SK-N-SH (cell line): ENCODE measurements at places on chromosomes 1 and 21.
A peak's percentile ranks its signal among the peaks of the same experiment; 100 is the strongest.

DNA sequence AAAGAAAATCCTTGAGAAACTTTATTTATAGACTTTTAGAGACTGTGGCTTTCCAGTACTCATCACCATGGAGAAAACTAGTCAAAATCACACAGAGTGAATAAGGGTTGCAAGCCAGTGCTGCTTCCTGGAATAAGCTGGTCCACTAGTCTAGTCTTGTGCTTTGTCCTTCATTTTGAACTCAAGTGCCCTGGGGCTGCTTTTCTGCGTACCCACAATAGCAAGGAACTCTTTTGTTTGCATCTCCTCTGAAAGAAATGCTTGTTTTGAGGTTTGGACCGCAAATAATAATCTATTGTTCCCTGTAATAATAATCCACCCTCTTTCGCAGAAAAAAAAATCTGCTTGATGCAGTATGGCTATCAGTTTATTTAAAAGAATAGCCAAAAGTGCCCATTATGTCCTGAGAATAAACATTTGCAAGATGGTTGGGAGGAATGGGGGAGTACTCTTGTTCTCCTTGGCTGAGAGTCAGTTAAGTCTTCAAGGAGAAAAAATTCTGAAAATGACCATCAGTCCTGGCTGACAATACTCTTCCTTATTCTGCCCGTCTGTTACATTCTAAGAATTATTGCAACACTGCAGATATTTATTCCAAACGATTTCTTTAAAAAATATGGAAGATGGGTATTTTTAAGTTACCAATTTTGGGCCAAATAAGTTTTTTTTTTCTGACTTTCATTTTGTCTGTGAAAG is 41.9 kb downstream of the MPZL1 start:
- no peak for DNase-seq

DNA sequence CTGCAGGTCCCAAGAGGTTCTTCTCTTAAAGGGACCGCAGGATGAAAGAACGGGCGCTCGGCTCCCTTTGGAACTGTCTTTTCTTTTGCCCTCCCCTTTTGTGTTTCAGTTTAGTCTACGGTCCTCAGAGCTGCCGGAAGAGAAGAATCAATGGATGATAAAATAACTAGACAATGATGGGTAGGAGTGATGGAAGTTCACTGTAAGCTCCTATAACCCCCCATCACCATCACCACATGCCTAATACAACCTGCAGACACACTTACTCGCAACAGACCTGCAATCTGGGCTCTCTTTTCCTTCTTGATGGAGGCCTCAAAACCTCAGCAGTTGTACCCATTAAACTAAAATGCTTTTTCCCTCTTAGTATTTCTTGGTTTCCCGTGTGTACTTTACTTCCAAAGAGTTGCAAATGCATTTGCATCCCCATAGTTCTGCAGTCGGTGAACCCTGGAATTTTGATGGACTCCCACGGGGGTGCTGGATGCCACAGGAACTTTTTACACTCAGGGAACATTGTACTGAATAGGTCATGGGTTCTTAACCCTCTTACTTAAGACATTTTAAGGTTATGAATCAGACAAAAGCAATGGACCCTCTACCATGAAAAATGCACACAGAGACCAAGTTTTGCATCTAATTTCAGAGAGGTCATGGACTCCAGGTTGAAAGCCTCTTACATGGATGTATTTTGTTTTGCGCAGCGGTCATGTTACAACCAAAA is 633 bp upstream of the RFX5 start:
- DNase-seq, result no peak

DNA sequence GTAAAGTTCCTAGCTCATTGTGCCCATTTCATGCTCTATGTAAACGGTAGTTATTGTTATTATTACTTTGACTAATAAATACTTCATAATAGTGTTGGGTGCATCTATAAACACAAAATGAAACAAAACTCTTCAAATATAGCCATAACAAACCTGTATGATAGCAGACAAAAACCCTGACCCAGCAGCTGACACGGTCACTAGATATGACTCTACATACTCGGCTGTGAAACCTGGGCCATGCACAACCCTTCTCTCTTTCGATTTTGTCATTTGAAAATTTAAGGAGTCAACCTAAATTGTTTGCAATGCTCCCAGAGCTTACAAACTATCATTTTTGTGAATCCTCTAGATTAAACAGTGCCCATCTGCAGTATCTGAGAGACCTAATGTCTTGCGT is 8.0 kb upstream of the RGS13 start:
- no peak for DNase-seq

DNA sequence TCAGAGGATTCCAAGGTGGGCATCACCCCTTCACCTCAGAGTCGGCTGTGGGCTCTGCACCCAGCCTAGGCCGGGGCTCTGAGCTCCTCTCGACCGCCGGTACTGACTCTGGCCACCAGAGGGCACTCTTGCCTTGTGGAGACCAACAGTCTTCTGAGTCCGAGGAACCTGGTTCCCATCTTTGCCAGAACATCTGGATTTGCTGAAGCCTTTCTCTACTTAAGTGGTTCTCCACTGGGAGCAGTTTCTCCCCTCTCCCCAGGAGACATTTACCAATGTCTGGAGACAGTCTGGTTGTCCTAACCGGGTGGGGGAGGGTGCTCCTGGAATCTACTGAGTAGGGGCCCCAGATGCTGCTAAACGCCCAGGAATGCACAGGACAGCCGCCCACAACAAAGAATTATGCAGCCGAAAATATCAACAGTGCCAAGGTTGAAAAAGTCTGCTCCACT is 9.4 kb downstream of the ETV3L start:
- peak; percentile 88 for DNase-seq

GRCh38 chr1:172138634-172139033 is 281.9 kb upstream of the C1orf105 start:
- DNase-seq, result no peak

- no peak for DNase-seq
Measured at GRCh38 chr1:226958300-226958699, 18.2 kb downstream of the COQ8A start.

DNA sequence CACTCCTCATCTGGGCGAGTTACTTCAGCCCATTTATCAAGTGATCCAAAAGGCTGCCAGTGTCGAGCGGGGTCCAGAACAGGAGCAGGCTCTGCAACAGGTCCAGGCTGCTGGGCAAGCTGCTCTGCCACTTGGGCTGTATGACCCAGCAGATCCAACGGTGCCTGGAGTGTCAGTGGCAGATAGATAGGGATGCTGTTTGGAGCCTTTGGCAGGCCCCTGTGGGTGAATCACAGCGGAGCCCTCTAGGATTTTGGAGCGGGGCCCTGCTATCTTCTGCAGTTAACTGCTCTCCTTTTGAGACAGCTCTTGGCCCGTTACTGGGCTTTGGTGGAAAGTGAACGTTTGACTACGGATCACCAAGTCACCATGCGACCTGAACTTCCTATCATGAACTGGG is 7.5 kb downstream of the MMEL1 start:
- no peak for DNase-seq

DNA sequence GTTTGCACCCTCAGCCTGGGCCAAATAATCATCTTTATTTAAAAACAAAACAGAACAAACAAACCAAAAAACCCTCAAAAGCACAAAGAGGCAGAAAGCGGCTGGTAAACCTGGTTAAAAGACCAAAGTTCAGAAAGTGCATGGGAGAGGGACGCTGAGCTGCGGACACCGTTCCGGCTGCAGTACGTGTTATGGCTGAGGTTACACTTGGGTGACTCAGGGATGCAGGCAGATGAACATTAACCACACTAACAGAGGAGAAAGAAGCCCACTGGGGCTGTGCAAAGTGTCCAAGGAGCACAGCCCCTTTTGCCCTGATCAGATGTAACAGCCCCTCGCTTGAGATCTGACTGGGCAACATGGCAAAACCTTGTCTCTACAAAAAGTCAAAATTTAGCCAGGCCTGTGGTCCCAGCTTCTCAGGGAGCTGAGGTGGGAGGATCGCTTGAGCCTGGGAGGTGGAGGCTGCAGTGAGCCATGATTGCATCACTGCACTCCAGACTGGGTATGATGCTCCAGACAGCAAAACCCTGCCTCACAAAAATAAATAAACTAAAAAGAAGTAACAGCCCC is 28.3 kb downstream of the GPR157 start:
- DNase-seq, result no peak

DNA sequence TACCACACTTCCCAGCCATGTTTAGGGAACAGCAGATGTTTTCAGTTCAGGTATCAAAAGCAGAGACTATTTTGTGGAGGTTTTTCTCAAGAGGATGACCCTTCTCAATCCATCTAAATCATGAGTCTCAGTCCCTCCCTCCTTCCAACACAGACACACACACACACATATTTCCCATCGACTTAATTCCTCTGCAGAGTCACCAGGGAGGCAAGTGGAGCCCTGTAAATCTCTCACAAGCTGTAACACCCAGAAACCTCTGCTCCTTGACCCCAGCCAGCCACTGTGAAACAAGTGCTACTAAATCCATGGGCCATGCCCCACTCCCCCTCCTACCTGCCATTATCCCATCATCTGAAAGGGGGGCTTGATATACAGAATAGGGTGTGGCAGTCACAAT is 10.6 kb upstream of the KCND3 start:
- no peak for DNase-seq

- DNase-seq, result no peak
Measured at GRCh38 chr1:201001962-201002361, 21.6 kb downstream of the KIF21B start.

DNA sequence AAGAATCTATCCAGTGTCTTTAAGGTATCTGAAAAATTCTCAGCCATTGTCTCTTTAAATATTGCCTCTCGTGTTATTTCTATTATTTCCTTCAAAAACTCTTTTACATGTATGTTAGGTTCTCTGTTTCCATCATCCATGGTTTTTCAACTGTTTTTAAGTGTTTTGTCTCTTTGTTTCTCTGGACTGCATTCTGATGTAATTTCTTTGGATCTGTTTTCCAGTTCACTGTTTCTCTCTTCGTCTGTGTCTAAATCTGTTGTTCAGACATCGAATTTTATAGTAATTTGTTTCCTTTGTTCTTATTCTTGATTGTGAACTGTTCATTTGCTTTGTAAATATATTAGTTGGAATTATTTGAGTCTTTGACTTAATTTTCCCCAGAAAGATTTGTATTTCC is 44.1 kb downstream of the POFUT2 start:
- no peak for DNase-seq

DNA sequence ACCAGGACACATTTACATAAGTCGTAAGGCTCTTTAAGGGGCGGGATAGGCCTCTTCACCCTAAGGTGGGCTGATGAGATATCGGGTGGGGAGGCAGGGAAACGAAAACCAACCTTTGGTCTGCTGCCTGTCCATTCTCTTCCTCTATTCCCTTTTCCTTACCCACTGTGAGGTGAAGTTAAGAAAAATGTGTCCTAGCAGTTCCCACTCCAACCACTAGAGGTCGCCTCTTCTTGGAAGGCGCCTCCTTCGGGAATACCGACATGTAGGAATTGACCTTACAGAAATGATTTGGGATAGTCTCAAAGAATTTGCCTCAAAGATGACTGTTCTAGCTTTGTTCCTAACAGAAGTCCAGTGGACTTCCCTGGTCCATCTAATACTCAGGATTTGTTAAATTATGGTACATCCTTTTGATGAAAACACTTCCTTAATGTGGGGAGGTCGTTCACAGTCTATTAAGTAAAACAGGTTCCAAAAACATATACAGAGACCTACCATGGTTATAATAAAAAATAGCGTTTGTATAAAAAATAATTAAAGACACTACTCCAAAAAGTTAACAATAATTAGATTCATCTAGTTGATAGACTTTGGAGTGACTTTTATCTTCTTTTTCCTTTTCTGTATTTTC is 14.1 kb downstream of the AZIN2 start:
- DNase-seq, result peak; percentile 68

DNA sequence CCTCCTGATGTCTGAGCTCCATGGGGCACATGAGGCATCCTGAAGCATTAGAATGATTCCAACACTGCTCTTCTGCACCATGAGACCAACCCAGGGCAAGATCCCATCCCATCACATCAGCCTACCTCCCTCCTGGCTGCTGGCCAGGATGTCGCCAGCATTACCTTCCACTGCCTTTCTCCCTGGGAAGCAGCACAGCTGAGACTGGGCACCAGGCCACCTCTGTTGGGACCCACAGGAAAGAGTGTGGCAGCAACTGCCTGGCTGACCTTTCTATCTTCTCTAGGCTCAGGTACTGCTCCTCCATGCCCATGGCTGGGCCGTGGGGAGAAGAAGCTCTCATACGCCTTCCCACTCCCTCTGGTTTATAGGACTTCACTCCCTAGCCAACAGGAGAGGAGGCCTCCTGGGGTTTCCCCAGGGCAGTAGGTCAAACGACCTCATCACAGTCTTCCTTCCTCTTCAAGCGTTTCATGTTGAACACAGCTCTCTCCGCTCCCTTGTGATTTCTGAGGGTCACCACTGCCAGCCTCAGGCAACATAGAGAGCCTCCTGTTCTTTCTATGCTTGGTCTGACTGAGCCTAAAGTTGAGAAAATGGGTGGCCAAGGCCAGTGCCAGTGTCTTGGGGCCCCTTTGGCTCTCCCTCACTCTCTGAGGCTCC is 11.1 kb upstream of the RASSF5 start:
- no peak for DNase-seq

- DNase-seq, result no peak
Measured at GRCh38 chr1:78996791-78997190, 9.7 kb downstream of the ADGRL4 start.

DNA sequence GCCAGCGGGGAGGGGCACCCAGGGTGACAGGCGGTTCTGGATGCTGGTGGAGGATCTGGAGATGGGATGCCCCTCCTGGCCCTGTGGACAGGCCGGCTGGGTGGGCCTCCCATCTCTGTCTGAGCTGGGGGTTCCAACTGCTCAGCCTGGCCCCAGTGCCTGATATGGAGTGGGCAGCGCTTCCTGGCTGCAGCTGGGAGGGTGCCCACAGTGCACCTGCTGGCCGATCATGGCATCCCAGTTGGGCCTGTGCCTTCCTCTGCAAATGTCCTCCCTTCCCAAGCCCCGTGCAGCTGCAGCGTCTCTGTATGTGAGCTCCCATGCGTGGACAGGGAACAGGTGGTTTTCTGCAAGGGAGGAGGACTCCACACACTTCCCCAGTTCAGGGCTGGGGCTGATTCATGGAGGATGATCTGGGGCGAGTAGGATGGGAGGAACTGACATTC is 2.1 kb downstream of the PFKL start:
- DNase-seq, result no peak

GRCh38 chr1:77484926-77485325 is 197.5 kb downstream of the ZZZ3 start:
- DNase-seq, result no peak

GRCh38 chr21:39637971-39638240 is 25.2 kb downstream of the B3GALT5 start:
- DNase-seq, result no peak
